Inflammatory macrophage treated with lipopolysaccharide for 4 hours (primary cell): ENCODE measurements at places on chromosomes 3 and 15.

GRCh38 chr3:123802007-123802625 is 82.0 kb downstream of the MYLK start:
- no peak for DNase-seq

DNA sequence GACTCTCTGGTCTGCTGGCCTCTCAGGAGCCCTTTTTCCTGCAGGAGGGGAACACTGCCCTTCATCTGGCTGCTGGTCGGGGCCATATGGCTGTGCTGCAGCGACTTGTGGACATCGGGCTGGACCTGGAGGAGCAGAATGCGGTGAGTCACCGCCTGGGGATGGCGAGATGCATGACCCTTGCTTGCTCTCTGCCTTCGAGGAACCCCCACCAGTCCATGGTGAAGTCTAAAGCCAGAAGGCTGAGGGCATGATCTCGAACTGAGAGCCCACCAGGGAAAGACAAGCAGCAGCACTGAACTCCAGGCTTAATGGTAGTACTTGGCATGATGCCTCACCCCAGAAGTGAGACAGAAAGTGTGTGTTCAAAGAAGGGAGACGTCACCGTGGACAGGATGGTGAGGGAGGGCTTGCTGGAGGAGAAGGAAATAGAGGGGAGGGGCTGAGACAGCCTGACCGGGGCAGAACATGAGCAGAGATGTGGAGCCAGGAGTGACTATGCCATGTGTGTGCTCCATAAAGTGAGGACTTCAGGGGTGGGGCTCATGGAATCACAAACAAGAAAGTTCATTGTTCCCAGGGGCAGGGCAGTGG is 19.2 kb downstream of the ANKDD1A start:
- no peak for DNase-seq

DNA sequence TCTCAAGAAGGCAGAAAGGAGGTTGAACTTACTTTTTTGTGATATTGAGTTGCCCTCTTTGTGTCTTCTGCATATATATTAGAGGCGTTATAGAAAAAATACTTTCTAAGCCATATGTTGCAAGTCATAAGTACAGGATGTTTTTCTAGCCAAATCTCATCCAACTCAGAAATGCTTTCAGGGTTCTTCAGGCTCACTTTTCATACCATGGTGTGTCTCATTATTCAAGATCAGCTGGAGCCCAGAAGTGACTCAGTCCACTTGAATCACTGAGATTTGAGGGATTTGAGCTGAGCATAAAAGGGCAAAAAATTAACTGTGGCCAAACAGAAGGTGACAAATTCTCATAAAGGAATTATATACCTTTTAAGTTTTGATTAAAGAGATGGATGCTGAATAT is 157.3 kb downstream of the WNT5A start:
- no peak for DNase-seq

DNA sequence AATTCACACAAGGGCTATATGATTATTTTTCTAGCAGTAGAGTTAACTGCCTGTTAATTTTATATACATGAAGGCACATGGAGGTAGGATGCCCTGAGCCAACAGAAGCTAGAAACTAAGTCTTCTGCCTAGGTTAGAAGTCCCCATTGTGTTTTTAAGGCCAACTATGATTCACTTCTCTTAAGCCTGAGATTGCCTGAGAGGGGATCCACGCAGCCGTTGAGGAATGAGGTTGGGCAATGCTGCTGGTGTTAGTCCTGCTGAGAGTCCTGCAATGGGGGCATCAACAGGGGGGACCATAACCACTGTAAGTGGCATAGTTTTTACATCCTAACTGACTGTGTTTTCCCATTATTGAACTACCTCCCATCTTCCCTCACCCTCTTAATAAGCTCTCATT is 60.1 kb upstream of the PFN2 start:
- DNase-seq: no peak

DNA sequence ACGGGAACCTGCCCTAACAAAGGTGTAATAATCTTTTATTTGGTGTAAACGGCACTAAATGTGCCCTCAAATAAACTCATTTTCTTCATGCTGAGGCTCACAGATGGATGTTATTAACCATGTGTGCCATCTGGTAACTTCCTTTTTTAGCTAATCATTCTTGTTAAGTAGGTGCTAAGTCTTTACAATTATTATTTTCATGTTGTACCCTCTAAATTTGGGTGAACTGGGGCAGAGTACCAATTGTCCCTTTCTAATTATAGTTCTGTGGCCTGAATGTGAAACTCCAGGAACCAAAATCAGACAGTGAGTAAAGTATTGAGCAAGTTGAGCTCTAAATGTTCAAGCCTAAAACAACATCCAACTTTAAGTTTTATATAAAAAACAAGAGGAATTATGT is 220.7 kb upstream of the CADM2 start:
- no peak for DNase-seq

- DNase-seq: no peak
These were observed 64.7 kb downstream of the GPR176 start for GRCh38 chr15:39855400-39855799.

- no peak for DNase-seq
These were observed 30.6 kb downstream of the CRTC3 start for GRCh38 chr15:90560229-90560776.

GRCh38 chr15:76337696-76338485 is 1.3 kb downstream of the ISL2 start:
- no peak for DNase-seq

- no peak for DNase-seq
These were observed 77.5 kb upstream of the TNFAIP8L3 start for GRCh38 chr15:51172193-51172592.

GRCh38 chr3:167469381-167469780 is 4.5 kb downstream of the SERPINI2 start:
- no peak for DNase-seq

DNA sequence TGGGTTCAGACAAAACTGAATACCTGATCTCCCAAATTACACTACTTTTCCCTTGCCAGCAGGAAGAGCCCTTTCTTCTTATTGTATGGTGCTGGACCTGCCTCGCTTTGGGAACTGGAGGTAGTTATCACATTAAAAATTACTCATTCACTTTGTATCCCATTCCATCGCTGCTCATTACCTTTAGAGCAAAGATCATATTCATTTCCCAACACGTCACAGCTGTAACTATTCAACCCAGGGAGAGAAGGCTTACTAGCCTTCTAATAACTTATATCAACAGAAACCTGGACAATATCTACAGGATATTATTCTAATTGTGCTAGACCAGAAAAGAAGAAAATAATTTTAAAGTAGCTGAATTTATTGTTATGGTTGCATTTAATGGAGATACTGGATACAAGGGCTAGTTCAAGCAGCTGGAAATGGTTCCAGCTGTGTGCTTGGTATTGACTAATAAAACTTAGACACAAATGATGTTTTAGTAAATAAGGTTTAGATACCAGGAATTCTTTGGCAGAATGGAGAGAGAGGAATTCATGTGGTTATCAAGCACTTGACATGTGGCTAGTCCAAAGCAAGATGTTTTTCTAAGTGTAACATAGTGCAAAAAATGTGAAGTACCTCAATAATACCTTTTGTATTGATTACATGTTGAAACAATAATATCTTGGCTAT is 656.3 kb downstream of the ROBO1 start:
- no peak for DNase-seq

DNA sequence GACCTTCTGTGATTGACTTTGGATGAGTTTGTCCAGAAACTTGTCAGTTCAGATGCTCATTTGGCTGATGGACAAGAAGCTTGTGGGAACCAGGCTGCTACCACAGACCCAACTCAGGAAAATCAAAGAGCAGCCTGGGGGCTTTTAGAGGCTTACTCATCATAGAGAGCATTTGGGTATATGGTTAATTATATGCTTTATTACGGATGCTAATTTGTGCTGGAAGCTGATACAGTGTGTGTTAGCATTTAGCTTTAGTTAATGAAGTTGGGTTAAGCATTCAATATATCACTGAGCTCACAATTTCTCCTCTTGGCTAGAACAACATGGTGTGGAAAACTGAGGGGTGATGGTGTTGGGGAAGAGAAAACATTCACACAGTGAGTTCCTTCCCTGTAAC is 664.2 kb upstream of the CFAP20DC start:
- DNase-seq: no peak

DNA sequence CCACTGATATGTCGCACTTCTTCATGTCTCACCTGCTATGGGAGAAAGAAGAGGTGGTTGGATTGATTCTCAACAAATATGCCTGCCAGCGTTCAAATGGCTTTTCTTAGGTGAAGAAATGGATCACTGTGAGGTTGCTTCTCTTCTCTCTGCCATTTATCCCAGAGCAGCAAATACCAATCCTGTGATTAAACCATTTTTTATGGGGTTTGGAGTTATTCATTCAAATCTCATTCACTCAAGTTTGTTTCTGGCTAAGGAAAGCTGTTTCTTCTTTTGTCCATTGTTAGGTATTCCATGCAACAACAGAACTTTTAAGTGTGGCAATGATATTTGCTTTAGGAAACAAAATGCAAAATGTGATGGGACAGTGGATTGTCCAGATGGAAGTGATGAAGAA is 12.2 kb upstream of the C3orf52 start:
- no peak for DNase-seq

GRCh38 chr15:68427963-68428362 is 4.0 kb downstream of the ITGA11 start:
- DNase-seq: no peak

GRCh38 chr3:171348121-171348520 is 112.1 kb downstream of the TNIK start:
- no peak for DNase-seq

- no peak for DNase-seq
These were observed 423.1 kb downstream of the ROBO2 start for GRCh38 chr3:77462951-77463350.

DNA sequence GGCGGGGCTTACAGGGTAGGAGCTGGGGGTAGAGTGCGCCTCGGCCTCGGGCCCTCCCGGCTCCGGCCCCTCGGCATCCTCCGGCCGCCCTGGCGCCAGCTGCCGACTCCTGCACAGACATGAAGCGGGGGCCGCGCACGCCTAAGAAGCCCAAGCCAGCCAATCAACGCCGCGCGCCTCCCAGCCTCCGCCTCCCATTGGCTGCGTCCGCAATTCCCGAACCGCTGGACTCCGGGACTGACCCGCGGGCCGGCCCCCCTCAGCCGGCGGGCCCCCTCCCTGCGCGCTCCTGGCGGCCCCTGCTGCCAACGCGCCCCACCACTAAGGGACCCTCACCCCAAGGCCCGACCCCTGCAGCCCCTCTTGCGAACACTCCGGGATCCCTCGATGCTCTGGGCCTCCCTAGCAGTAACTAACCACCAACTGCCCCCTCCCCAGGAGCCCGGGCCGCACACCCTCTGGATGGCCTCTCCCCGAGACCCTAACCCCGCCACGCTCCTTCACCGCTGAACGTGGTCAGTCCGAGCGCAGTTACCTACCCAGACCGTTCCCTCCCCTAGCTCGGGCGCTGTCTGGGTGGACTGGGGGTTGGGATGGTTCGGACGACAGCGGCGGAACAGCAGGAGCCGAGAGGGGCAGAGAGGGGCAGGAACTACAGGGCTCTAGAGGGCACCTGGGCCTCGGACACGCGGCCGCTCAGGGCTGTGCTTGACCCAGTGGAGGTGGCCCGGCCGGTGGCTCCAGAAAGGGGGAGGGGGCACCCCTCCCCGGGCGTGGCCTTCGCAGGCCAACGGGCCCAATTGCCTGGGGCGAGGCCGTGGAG is 5.0 kb downstream of the GATA2 start:
- peak; percentile 49 for DNase-seq

DNA sequence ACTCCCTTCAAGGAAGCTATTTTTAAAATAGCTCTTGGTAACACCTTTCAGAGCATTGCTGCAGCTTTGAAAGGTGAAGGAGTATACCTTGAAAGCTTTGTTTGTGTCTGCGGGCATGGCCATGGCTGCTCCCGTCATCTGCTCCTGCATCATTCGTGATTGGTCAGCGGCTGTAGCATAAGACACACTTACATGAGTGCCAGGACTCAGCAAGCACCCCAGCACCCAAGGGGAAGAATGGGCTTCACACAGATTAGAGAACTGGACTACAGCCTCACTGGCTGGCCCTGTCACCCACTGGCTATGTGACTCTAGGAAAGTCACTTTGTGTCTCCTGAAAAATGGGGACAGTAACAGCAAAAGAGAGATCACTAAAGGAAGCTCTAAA is 17.0 kb downstream of the EMC3 start:
- no peak for DNase-seq

- DNase-seq: no peak
These were observed 697.5 kb upstream of the CBLB start for GRCh38 chr3:106566277-106566676.
